ENCODE measurements at places on chromosomes 16 and 17.
A peak's percentile ranks its signal among the peaks of the same experiment; 100 is the strongest.

GRCh38 chr17:51087072-51087757, 33.5 kb downstream of the SPAG9 start:
- DNase-seq: no peak

DNA sequence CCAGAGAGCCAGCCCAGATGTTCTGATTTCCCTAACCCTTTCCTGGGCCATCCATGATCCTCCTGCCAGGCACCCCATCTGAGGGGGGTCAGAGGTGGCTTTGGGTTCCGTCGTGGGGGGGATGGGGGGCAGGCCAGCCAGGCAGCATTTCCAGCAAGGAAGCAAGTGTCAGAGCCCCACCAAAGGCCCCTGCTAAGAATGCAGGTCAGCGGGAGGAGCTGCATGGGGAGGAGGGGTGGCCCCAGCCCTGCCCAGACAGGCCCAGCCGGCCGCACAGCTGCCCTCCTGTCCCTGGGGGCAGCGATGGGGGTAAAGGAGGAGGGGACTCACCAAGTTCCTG, 2.3 kb upstream of the SCRN2 start:
- DNase-seq: no peak

GRCh38 chr16:70508752-70509151, 14.6 kb downstream of the COG4 start:
- no peak for DNase-seq

DNA sequence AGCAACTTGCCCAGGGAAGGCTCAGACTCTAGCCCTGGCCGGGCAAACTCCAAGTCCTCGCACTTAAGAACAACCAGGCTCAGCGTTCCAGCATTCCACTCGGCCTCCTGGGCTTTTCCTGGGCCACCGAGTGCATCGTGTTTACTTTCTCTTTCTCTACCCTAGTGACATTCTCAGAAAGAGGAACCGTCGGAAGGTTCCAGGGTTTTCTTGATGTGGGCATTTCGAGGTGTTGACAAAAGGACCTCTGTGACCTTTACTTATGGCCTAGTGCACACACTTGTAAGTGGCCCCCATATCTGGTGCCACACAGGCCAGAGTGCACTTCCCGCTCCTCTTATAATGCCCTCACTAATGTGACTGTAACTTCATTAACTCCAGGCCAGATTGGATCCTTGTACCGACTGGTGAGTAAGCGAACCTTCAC, 3.1 kb upstream of the BANP start:
- DNase-seq: no peak

- peak; percentile 46 for DNase-seq
Observed at GRCh38 chr16:66511602-66512271, 38.2 kb downstream of the TK2 start.

DNA sequence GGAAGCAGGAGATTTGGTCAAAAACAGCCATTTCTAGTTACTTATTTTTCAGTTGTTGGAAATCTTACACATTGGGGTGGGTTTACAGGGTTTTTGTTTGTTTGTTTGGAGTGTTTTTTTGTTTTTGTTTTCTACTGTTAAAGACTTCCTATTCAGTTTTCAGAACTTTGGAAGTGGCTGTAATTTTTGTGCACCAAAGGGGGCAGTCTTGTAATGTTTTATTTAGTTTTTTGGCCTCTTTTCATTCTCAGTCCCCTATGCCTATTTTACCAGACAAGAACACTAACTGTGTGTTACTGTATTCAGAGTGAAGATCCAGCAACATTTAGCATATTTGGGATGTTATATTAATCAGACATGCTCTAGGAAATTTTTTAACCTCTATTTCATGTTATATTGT, 20.6 kb downstream of the TPPP3 start:
- DNase-seq: no peak

- DNase-seq: no peak
Observed at GRCh38 chr16:70577256-70577698, 53.7 kb downstream of the SF3B3 start.

DNA sequence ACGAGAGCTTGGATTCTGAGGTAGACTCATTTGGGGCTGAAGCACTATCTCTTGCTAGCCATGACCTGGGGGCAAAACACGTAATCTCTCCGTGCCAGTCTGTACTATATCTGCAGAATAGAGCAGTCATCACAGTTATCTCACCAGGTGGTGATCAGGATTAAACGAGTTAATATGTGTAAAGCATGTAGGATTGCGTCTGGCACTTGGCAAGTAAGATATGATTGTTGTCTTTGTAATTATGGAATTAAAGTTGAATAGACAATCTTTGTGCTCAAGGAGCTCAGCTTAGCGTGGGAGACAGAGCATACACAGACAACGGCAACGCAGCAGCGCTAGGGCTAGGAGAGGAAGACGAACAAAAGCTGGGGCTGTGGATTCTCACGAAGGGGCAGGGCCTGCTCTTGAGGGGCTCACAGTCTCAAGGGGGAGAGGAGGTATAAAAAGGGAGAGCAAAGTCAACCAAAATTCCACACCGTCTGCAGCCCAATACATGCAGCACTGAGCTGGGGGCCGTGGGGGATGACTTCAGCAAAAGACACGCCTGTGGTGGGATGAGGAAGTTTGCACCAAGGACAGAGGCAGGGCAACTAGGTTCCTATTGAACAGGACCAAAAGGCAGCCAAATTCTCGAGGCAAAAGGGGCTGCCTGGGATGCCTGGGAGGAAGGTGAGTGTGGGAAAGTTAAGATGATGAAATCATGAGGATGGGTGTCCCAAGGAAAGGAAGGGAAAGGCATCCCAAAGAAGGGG, 68.6 kb downstream of the SDK2 start:
- no peak for DNase-seq

DNA sequence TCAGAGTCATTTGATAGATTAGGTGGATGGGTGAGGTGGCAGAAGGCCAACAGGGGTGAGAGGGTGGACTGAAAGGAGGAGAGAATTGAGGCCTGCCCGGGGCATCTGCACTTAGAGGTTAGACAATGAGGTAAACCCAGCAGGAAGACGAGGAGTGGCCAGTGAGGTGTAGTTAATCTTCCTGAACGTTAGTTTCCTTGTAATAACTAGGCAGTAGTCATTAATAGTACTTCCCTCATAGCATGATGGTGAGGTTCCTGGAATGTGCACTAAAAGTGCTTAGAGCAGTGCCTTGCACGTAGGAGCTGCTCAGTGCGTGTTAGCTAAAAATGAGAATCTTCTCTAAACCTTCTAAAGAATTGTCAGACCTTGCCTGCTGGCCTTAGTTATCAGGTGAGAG, 13.5 kb upstream of the KSR1 start:
- DNase-seq: no peak

DNA sequence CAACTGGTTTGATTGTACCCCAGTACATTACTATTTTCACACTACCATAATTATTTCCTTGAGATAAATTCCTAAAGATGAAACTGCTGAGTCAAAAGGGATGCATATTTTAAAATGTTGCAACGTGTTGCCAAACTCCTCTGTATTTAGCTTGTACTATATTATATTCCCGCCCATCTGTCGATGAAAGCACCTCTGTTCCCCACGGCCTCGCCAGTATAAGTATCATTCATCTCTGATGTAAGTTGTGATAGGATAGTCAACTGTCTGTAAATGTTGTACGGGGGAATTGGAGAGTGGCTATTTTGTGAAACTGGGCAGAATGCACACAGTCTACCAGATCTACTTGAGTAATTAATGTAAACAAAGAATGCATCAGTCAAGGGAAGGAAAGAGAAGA, 47.7 kb upstream of the TNRC6A start:
- DNase-seq: no peak

DNA sequence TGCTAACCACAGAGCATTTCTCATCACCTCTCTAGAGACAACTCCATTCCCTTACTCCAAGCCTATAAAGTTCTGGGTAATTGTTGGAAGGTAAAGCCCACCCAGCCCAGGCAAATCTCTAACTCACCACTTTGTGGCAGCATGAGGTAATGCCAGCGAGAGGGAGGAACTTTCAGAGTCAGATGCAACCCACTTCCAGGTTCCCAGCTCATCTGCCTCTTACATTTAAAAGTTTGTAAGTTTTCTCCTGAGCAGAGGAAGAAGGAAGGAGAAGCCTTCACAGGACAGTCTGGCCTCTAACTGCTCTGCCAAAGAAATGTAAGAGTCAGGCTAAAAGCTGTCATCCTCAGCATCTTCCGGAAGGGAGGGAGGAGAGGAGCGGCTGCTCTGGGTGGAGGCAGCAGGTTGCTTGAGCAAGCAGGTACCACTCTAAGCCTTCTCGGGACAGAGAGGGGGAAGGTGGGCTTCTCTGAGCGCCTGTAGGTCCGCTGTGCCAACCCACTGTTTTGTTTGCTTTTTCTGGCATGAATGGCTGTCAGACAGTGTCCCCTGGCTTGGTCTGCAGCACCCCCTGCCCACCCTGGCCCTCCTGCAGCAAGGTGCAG, 1.0 kb downstream of the ZNF319 start:
- DNase-seq: no peak

GRCh38 chr16:4142268-4142667, 26.0 kb upstream of the ADCY9 start:
- no peak for DNase-seq

GRCh38 chr16:29151317-29151716, 166.5 kb downstream of the LAT start:
- no peak for DNase-seq

- DNase-seq: peak; percentile 24
Observed at GRCh38 chr16:4114257-4115208, 1.7 kb downstream of the ADCY9 start.

- DNase-seq: no peak
Observed at GRCh38 chr17:28896491-28896883, 1.0 kb downstream of the FLOT2 start.

GRCh38 chr17:39276113-39276512, 50.4 kb upstream of the STAC2 start:
- DNase-seq: no peak

- no peak for DNase-seq
Observed at GRCh38 chr17:82305727-82306300, 11.6 kb downstream of the CD7 start.
